CD4-positive, alpha-beta memory T cell (primary cell): ENCODE measurements at places on chromosomes 7 and 10. TPM values are rescaled to one million over a fixed set of nuclear protein-coding genes. Genes with fewer than 3 reads are reported as not detected.

GRCh38 chr7:33769930-33770329 lies 135.4 kb upstream of the BMPER start:
- H3K27me3 ChIP-seq = no peaks in the 10 kb centered on the region
- H3K4me1 ChIP-seq = no peaks in the 10 kb centered on the region
- H3K27ac ChIP-seq = no peak overlapping the region
- no peak for DNase-seq
- no peak overlapping the region for H3K4me3 ChIP-seq

DNA sequence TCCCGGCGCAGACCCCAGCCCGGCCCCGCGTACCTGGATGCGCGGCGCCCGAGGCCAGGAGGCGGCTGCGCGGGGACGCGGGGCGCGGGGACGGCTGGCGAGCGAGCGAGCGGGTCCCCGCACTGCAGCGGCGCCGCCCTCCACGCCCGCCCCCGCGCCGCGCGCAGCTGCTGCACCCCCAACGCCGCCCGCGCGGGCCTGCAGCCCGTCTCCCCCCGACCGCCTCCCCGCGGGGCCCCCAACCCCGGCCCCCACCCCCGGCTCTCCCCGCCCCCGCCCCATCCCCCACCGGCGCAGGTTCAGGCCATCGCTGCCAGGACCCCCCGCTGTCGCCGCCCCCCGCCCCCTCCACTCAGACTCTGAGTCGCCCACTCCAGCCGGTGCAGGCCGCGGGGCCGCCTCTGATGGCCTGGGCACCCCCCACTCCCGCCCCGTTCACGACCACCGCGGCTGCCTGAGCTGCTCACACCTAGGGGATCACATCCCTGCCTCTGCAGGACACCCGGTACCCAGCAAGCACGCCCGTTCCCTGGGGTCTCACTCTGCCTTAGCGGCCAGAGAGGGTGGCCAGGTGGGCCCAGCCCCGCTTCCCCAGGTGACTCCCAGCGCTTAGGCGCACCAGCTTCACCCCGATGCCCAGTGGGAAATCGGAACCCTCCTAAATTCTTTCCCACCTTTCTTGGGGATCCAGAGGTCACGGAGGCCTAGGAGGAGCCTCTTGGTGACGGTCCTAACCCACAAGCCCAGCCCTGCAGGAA lies 13.9 kb upstream of the DNAAF5 start:
- peaks cover 3% of the 10 kb centered on the region for H3K4me1 ChIP-seq
- no peak overlapping the region for H3K27ac ChIP-seq
- no peaks in the 10 kb centered on the region for H3K36me3 ChIP-seq
- no peaks in the 10 kb centered on the region for H3K27me3 ChIP-seq
- DNase-seq = no peak

DNA sequence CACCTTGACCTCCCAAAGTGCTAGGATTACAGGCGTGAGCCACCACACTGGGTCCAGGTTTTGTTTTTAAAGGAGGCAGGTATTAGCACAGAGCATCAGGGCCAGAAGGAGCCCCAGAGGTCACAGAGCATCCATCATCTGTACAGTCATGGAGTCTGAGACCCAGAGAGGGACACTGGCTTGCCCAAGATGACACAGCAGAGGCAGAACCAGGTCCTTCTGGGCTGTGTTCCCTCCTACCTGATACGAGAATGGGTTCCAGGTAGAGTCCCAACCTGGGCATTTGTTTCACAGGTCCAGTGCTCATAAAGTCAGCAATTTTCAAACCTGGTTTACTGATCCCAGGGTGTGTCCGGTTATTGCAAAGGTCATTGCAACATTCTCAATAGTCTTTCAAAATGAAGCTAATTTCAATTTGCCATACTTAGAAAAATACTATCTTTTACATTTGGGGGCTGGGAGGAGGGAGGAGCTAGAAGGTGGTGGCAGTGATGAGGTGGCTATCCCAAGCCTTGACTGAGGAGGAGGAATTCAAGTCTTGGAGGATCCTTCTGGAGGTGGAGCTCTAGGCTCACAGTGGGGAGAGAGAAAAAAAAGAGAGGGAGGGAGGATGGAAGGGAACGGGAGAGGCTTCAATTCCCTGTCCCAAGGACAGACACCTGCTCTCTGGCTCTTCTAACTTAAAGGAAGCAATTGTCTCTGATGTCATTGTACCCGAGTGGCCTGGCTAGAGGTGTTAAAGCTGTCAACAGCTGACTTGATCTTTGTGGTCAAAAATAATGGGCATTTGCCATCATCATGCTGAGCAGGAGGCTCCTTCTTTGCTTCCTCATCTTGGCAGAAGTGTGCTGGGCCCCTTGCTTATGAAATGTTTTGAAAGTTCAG lies 8.1 kb downstream of the MXI1 start:
- no peaks in the 10 kb centered on the region for H3K27me3 ChIP-seq
- peaks cover 49% of the 10 kb centered on the region for H3K4me1 ChIP-seq
- DNase-seq = no peak
- H3K4me3 ChIP-seq = no peak overlapping the region
- no peaks in the 10 kb centered on the region for H3K36me3 ChIP-seq

Gene ZNF25
- 13.6 TPM for total RNA-seq

Gene MAGI2
- total RNA-seq = 0.23 TPM

DNA sequence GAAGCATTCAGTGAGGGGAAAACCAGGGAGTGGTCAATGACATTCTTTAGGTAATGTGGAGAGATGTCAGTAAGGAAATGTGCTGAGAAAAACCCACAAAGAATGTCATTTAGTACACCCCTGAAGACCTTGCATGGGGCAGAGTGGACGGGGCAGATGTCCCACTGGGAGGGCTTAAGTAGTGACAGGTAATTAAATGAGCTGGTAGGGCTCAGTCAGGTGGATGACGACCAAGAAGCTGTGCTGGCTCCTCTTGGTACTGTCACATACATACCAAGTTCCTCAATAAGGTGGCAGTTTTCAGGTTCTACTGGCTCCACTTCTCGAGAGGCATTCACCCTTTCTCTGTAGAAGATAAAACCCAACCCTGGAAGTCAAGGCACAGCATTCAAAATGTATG lies 1.8 kb downstream of the PON3 start:
- H3K4me1 ChIP-seq = peaks cover 7% of the 10 kb centered on the region
- peaks cover 3% of the 10 kb centered on the region for H3K27me3 ChIP-seq
- DNase-seq = no peak
- no peak overlapping the region for H3K4me3 ChIP-seq
- H3K36me3 ChIP-seq = no peaks in the 10 kb centered on the region
- no peak overlapping the region for H3K27ac ChIP-seq

GRCh38 chr7:112439476-112439875 lies 10.8 kb upstream of the IFRD1 start:
- no peaks in the 10 kb centered on the region for H3K27me3 ChIP-seq
- no peak overlapping the region for H3K4me3 ChIP-seq
- H3K27ac ChIP-seq = no peak overlapping the region
- H3K4me1 ChIP-seq = no peaks in the 10 kb centered on the region
- no peak for DNase-seq

Gene ADCY1
- total RNA-seq = not detected

GRCh38 chr10:47376522-47377220 lies 7.4 kb downstream of the ZNF488 start:
- no peaks in the 10 kb centered on the region for H3K36me3 ChIP-seq
- H3K27me3 ChIP-seq = no peaks in the 10 kb centered on the region
- no peak overlapping the region for H3K4me3 ChIP-seq
- H3K27ac ChIP-seq = no peak overlapping the region
- no peak for DNase-seq

Gene DLX6
- not detected for total RNA-seq

- H3K27me3 ChIP-seq = no peaks in the 10 kb centered on the region
- H3K27ac ChIP-seq = no peak overlapping the region
- H3K36me3 ChIP-seq = no peaks in the 10 kb centered on the region
- no peak overlapping the region for H3K4me3 ChIP-seq
- DNase-seq = peak; percentile 34
Measured at GRCh38 chr7:106166651-106167342, 54.7 kb upstream of the SYPL1 start.

- H3K36me3 ChIP-seq = peaks cover 39% of the 10 kb centered on the region
- no peak for DNase-seq
- peak overlapping the region; percentile 86 for H3K27ac ChIP-seq
- peak overlapping the region; percentile 95 for H3K4me3 ChIP-seq
Measured at GRCh38 chr10:73773152-73773879, 8.5 kb upstream of the CHCHD1 start.

Gene HTR7
- not detected for total RNA-seq
